ENCODE measurements at places on chromosomes 6 and 20.
A peak's percentile ranks its signal among the peaks of the same experiment; 100 is the strongest.

DNA sequence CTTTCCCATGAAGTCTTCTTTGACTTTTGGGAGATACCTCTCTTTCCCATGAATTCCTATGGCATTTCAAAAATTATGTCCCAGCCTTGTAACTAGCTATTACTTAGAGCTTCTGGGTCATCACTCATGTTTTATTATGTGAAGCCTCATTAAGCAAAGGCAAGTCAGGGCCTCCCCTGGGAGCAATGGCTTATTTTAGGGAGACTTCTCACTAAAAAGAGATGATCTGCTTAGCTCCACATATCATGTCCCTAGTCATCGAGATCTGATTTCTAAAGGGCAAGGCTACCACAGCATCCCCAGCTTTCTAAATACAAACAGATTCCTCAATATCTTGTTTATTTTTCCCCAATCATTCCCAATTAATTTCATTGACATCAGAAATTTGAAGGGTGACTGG is 154.0 kb upstream of the MANEA start:
- no peak for DNase-seq

DNA sequence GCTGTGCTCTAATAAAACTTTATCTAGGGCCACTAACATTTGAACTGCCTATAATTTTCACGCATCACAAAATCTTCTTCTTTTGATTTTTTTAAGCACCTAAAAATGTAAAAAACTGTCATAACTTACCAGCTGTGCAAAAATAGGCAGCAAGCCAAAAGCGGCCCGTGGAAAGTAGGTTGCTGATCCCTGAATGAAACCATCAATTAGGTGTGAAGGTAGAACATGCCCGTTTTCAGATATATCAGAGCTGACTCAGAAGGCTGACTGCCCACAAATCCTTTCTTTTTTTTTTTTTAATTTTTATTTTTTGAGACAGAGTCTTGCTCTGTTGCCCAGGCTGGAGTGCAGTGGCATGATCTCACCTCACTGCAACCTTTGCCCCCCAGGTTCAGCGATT is 4.9 kb upstream of the IPCEF1 start:
- no peak for DNase-seq

GRCh38 chr6:7144872-7145584 is 37.3 kb downstream of the RREB1 start:
- DNase-seq: no peak

DNA sequence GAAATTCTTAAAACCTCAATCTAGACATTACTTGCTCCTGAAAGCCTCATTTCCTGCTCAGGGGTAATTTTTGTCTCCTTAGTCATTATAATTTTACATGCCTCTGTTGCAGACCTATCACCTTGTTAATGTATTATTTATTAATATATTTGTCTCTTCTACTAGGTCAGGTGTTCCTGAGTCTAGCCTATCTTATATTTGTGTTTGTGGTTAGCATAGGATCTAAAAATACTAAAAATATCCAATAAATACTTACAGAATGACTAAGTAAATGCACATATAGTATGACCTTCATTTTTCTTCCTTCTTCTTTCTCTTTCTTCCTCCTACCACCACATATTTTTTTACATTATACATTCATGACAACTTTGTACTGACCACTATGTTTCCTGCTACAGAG is 268.9 kb upstream of the HS3ST5 start:
- no peak for DNase-seq

- no peak for DNase-seq
Observed at GRCh38 chr6:149459761-149460160, 25.1 kb downstream of the ZC3H12D start.

GRCh38 chr6:156421933-156422332 is 355.2 kb upstream of the ARID1B start:
- DNase-seq: no peak

GRCh38 chr6:124446961-124447360 is 515.3 kb upstream of the RNF217 start:
- no peak for DNase-seq

DNA sequence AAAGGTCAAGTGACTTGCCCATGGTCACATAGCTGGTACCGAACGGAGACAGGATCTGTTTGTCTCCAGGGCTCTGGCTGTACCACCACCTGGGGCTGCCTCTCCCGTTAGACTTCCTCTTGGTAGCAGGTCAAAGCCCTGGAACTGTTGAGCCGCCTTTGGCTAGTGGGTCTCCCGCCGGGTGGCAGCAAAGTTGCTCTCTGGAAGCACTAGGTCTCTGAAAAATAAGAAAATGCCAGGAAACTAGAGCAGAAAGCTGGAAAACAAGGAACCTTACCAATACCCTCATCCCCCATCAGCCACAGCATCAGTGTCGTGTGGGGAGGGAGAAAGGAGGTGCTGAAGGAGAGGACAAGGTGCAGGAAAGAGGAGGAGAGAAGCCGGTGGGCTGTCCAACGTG is 291.0 kb upstream of the SUPT3H start:
- DNase-seq: no peak

- DNase-seq: no peak
Observed at GRCh38 chr6:29938746-29939508, 3.4 kb upstream of the HLA-A start.

DNA sequence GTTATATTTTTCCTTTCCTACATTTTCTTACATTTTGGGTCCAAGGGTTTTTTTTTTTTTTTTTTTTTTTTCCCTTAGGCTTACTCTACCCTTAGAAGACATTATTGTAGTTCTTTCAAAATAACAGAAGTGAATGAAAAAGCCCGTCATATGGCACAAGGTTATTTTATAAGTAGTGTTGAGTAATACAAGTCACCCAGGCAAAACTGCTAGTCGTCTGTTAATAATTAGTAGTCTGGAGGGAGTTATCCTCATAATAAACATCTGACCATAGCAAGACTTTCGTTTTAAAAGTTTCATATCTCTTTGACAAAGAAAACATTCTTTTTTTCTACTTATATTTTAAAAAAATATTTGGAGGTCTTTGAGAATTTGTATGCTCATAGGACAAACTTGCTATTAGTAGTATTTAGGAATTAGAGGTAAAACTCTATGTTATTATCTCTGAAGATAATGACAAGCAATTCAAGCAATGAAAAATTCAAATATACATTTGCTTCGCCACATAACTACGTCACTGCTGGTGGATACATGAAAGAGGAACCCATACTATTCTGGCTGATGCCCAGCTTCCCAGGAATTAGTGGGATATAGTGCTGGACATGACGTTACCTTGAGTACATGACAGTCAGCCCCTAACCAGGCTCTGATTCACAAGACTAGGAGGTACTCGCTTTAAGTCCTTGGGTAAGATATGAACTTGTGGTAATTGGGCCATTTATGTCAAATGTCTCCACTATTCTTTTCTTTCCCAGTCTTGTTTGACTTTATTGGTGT is 532.8 kb downstream of the GRIK2 start:
- no peak for DNase-seq

DNA sequence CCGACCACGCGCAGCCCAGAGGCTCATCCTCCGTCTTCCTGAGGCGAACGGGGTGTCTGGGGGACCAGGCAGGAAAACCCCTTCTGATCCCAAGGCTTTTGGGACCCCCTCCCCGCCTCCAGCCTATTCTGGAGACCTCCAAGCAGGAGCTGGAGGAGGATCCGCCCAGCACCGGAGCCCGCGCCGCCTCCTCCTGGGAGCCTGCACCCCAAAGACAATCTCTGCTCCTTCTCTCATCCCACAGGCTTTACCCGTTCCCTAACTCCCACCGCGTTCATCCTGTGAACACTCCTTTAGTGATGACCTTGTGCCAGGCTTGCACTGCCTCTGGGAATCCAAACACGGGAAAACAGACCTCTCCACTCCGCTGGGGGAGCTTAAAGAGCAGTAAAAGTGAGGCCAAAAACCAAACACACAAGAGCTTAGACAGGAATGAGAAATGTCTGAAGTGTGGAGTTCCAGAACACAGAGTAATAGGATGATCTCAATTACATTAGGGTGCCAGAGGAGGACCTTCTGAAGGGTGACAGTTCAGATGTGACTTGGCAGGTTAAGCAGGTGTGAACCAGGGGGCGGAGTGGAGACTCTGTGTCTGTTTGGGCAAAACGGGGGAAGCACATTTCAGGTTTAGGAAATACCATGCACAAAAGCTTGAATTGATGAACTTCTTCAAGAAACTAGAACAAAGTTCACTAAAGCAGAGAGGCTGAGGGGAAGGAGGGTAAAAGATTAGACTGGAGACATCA is 7.6 kb downstream of the HLA-DRB5 start:
- no peak for DNase-seq

DNA sequence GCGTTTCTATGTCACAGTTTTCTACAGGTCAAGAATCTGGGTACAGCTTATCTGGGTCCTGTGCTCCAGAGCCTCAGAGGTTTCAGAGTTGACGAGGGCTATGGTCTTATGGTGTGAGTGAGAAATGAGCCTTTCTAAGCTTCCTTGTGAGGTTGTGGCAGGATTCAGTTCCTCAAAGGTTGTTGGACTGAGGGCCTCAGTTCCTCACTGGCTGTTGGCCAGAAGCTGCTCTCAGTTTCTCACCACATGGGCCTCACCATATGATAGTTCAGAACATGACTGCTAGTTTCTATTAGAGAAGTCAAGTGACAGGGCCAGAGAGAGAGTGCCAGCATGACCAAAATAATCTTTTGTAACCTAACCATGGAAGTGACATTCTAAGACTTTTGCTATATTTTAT is 96.1 kb downstream of the NUS1 start:
- no peak for DNase-seq

GRCh38 chr6:107075951-107076381 is 39.3 kb downstream of the BEND3 start:
- no peak for DNase-seq

- DNase-seq: no peak
Observed at GRCh38 chr6:30935018-30935417, 3.0 kb upstream of the SFTA2 start.

GRCh38 chr6:49849213-49849907 is 17.0 kb downstream of the CRISP1 start:
- DNase-seq: no peak

DNA sequence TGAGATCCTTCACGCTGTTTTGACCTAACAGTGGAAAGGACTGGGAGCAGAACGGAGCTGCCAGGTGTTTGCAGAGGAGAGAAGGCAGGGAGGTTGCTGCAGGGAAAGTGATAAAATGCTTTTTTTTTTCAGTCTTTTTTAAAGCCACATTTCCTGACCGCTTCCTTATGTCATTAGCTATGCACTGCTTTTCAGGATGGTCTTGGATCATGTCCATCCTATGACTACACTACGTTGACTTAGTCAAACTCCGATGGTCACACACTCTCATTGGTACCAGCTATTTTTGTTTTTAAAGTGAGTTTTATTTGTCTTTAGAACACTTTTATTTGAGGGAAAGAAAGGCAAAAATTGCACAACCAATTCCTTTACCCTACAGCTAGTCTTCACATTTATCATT is 89.2 kb upstream of the EXOC2 start:
- DNase-seq: no peak

DNA sequence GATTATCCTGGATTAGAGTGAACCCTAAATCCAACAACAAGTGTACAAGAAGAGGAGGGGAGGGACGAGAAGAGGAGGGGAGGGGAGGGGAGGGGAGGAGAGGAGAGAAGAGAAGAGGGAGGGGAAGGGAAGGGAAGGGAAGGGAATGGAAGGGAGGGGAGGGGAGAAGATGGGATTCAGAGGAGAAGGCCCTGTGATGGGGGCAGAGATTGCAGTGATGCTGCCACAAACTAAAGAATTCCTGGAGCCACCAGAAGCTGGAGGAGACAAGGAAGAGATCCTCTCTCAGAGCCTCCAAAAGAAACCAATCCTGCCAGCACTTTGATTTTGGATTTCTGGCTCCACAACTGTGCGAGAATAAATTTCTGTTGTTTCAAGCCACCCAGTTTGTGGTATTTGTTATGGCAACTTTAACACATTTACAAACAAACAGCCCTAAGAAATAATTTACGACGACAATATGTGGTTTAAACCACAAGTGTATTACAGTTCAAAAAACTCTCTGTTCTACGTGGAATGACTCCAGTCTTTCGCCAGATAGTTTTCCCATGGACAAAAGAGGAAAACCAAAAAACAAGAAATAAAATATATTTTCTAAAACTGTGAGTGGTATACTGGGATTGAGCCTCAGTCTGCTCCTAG is 235.4 kb downstream of the HDGFL1 start:
- DNase-seq: no peak

DNA sequence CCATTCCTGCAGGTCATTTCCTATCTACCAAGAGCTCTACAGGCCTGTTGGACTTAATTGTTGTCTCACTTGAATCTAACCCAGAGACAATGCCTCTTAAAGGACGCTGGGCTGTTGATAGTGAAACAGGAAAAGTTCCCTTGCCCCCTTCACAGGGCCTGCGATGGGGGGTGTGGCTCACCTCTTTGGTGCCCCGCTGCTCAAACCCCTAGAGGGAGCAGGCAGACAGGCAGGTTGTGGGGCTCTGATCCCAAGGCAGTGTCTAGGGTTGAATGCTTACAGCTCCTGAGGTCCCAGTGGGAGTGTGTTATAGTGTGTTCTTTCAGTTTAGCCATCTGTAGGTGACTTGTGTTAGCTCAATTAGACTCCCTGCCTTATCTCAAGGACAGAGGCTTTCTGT is 68.0 kb downstream of the OTOR start:
- DNase-seq: no peak

GRCh38 chr6:17015551-17016381 is 86.1 kb upstream of the STMND1 start:
- peak; percentile 17 for DNase-seq

GRCh38 chr20:49281059-49281912 is 3.4 kb upstream of the ZNFX1 start:
- no peak for DNase-seq

DNA sequence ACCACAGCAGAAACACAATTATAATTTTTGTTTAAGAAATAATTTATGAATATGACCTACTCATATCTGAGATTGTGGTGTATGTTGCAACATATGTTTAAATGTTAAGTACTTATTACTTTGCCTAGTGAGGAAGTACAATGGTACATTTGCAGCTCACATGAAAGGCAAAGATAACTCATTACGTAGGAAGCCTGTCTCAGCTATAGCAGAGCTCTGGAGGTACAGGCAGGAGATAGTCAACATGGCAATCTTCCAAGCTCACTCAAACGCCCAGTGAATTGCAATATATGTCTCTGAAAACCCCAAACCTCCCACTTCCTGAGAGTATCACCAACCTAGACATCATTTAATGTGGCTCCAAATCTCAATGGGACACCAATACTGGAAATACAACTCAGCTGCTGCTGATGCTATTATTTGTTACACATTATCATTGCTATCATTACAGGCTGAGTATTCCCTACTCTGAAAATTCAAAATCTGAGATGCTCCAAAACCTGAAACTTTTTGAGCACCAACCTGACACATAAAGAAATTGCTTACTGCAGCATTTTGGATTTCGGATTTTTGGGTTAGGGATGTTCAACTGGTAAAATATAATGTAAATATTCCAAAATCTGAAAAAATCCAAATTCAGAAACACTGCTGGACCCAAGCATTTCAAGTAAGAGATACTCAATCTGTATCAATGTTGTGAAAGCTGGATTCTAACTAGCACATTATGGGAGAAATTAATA is 25.1 kb upstream of the GSTA4 start:
- DNase-seq: no peak

DNA sequence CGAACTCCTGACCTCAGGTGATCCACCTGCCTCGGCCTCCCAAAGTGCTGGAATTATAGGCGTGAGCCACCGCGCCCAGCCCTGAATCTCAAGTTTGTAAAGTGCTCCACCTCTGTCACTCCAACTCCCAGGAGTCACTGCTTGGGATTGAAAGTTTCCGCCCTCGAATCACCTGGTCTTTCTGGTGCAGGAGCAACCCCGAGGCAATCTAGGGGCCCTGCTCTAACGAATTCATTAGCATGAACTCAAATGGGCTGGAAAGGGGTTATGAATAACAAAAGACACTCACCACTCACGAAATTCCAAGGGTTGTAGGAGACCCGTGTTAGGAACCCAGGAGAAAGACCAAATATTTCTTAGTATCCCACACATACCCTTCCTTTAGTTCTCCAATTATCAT is 26.1 kb downstream of the RBCK1 start:
- no peak for DNase-seq

- peak; percentile 36 for DNase-seq
Observed at GRCh38 chr6:72622094-72622940, 453 bp downstream of the KCNQ5 start.
